ENCODE measurements at places on chromosomes 1 and 21.

DNA sequence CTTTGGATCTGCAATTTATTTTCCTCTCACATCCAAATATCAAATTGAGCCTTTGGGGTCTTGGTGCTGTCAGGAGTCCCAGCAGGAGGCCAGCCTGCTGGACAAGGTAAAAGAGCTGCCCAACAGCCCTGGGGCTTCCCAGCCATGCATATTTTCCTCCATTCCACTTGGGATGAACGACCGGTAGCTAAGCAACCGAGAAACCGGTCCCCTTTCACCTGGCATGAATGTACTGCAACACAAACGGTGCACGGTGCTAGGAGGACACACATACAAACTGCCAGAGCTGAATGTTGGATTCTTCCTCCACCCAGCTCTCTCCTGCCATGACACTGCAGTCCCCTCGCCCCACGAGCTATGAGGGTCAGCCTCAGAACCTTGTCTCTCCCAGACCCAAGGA, 42.7 kb downstream of the BCAR3 start:
- DNase-seq, result no peak

GRCh38 chr1:119871881-119872280, 24.4 kb downstream of the ADAM30 start:
- DNase-seq, result no peak

DNA sequence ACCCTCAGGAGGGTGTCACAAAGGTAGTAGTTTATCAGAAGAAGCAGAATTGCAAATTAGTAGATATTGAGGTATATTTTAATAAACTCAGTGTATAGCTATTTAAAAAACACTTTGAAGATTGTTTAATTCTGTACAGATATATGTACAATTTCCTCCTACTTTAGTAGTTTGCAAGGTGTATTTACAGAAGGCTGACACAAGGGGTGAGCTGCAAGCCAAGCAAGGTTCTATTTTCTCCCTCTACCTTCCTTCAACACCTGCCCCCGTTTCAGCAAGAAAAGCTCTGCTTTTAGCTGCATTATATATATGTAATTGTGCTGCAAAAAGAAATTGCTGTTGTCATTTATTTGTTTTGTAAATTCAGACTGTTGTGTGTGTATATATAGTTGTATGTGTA, 674.2 kb upstream of the PKN2 start:
- no peak for DNase-seq

DNA sequence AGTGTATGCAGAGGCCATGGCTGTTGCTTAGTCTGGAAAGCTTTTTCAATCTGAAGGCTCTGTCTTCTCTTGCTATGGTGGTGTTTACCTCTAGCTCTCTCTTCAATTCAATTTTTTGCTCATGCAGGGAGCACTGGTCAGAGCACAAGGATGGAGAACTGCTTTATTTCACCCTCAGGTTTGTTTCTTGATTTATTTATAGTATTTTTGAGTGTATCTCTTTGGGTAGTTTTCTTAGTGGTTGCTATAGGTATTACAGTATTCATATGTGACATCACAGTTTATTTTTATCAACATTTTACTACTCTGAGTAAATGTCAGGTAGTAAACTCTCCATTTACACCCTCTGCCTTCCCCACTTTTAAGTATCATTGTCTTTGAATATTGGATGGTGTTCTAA, 147.9 kb downstream of the RASAL2 start:
- no peak for DNase-seq

DNA sequence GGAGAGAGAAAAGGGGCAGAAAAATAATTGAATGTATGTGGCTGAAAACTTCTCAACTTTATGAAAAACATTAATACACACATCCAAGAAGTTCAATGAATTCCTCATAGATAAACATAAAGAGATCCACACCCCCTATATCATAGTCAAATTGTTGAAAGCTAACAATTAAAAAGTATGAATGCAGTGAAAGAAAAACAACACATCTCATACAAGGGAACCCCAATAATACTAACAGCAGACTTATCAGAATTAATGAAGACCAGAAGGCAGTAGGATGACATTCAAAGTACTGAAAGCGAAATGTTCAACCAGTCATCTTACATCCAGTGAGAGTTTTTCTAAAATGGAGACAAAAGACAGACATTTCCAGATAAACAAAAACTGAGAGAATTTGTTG, 134.4 kb downstream of the FMN2 start:
- DNase-seq, result no peak

DNA sequence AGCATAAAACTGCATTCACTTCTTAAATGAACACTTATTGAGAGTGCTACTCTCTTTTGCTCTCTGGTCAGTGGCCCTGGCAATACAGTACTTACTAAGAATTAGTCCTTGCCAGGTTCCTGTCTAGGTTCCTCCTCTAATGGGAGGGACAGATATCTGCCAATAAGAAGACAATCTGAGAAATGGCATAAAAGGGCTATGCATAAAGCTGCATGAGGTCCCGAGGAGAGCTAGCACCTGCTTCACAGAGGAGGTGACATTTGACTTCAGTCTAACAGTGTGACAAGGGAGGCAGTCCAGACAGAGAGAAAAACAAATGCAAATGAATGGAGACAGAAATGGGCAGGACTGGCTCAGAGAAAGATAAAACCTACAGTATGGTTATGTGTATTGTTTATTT, 357.1 kb upstream of the SGIP1 start:
- no peak for DNase-seq

DNA sequence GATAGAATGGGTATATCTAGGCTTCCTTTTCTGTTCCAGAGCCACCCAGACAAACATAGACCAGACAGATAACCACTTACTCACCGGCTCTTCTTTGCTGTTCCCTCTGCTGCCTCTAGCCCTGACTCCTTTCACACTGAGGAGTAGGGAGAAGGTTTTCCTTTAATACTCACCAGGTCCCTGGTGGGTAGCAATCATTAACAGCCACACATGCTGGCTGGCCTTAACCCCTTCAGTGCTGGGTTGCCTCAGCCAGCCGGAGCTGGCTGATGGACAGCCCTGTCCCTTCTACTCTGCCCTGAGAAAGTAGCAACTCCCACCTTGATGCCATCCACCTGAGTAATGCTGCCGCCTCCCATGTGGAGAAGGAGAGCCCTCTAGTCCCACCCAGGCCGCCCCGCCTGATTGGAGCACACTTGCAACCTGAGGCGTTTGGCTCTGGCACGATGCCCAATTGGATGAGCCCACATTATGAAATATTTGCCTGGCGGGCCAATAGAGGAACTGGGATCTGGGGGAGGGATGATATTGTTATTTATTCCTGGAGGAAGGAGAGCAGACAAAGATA, 71.6 kb downstream of the PLEKHA6 start:
- no peak for DNase-seq
